ENCODE measurements at places on chromosomes 2 and 18.
A peak's percentile ranks its signal among the peaks of the same experiment; 100 is the strongest.

GRCh38 chr18:406677-407076 is 93.8 kb downstream of the COLEC12 start:
- no peak for DNase-seq

GRCh38 chr18:52730972-52731619 is 391.1 kb downstream of the DCC start:
- peak; percentile 42 for DNase-seq

GRCh38 chr2:73283545-73284295 is 558 bp downstream of the FBXO41 start:
- DNase-seq = peak; percentile 71

- DNase-seq = no peak
These were observed 56.6 kb upstream of the CYP26B1 start for GRCh38 chr2:72204156-72204785.

- no peak for DNase-seq
These were observed 17.1 kb upstream of the MCM6 start for GRCh38 chr2:135893374-135893794.

DNA sequence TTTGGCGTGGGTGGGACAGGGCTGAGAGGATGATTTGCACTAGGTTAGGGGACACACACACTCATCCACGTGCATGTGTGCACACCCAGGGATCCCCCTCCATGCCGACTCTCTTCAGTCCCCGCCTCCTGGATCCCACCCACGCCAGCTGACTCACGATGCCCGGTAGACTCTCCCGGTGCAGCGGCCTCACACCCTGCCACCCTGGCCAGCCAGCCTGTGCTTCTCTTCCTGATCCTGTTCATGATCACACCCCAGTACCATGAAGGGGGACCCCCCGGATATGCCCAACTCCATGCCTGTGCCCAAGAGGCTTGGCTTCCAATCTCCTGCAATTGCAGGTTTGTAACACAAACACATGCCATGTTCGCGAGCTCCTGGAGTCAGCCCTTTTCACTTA is 157.8 kb upstream of the HDAC4 start:
- DNase-seq = no peak

DNA sequence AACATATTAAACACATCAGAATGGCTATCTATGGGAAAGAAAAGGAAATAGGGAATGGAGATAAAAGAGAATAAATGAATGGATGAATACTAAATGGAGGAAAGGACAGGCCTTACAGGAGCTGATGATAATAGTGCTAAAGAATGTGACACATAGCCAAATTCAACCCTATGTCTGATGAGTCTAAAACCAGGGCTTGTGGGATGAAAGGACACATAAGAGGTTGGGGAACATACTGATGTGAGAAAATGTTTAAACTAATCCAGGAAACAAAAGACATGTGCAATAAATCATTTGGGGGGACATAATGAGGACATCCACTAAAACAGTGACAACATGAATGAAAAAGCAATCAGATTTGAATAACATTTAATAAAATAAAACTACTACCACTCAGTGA is 120.0 kb downstream of the DYM start:
- no peak for DNase-seq
